ENCODE measurements at places on chromosomes 2 and 18.

GRCh38 chr2:41947701-41948396 is 100.0 kb upstream of the PKDCC start:
- DNase-seq: no peak

DNA sequence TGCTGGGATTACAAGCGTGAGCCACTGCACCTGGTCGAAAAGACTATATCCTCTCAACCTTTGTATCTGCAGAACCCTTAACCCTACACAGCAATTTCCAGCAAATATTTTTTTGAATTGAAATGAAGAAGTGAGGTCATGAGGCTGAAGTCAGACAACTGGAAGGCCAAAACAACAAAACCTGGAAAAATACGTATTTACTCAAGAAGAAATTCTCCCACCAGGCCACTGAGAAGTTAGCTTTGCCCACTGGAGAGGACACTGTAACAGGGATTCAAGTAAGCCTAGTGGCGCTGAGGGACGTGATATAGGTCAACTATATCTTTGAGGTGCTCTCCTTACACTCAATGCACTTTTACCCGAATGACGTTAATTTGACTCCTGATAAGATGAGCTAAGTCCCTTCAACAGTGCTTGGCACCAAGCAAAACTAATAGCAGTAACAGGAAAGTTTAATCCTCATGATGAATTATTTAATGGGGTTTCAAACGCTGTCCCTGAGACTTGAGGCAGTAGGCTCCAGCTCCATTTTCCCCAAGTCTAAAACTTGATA is 1.9 kb downstream of the HDLBP start:
- no peak for DNase-seq

DNA sequence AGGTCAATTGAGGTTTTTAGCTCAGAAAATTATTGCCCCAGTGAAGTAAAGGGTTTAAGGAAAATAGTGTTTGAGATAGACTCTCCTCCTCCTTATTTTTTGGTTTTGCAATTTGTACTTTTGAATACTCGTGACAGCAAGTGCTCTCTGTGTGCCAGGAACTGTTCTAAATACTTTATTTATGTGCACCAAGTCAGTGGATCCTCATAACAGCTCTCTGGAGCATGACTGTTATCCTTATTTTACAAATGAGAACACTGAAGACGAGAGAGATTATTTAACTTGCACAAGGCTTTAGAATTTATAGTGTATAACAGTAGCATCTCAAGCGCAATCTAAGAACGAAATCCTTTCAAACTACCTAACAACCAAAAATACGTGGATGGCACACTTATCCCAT is 24.7 kb downstream of the BABAM2 start:
- DNase-seq: no peak

GRCh38 chr2:57549642-57550102 is 496.9 kb upstream of the VRK2 start:
- DNase-seq: no peak

DNA sequence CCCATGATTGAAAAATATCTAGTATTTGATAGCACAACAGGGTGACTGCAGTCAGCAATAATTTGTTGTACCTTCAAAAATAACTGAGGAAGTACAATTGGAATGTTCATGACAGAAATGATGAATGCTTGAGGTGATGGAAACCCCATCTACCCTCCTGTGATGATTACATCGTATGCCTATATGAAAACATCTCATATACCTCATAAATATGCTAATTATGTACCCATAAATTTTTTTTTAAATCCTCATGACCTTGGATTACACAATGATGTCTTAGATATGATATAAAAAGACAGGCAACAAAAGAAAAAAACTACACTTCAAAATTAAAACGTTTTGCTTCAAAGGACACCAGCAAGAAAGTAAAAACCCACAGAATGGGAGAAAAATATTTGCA is 1.4 kb upstream of the POLR1B start:
- no peak for DNase-seq

GRCh38 chr2:118049816-118050140 is 35.9 kb upstream of the CCDC93 start:
- no peak for DNase-seq

All from effector memory CD8-positive, alpha-beta T cell (primary cell).